ENCODE measurements at places on chromosomes 1 and 21. TPM values are rescaled to one million over a fixed set of nuclear protein-coding genes. Genes with fewer than 3 reads are reported as not detected.
A peak's percentile ranks its signal among the peaks of the same experiment; 100 is the strongest.

- no peaks in the 10 kb centered on the region for H3K27me3 ChIP-seq
- no peak for DNase-seq
- H3K4me3 ChIP-seq: no peak overlapping the region
- H3K27ac ChIP-seq: no peak overlapping the region
- H3K4me1 ChIP-seq: peaks cover 10% of the 10 kb centered on the region
Measured at GRCh38 chr1:8460132-8460544, 142.2 kb downstream of the SLC45A1 start.

- no peaks in the 10 kb centered on the region for H3K36me3 ChIP-seq
- H3K4me1 ChIP-seq: no peaks in the 10 kb centered on the region
- H3K4me3 ChIP-seq: no peak overlapping the region
Measured at GRCh38 chr1:159113596-159114433, 37.2 kb upstream of the AIM2 start.

REN gene
- not detected for total RNA-seq

GRCh38 chr1:114320586-114320985 is 166.9 kb upstream of the SYT6 start:
- no peaks in the 10 kb centered on the region for H3K27me3 ChIP-seq
- DNase-seq: no peak
- no peaks in the 10 kb centered on the region for H3K36me3 ChIP-seq
- H3K4me3 ChIP-seq: no peak overlapping the region

- peak overlapping the region; percentile 85 for H3K4me3 ChIP-seq
- peak; percentile 59 for DNase-seq
- peaks cover 61% of the 10 kb centered on the region for H3K36me3 ChIP-seq
- H3K27me3 ChIP-seq: no peaks in the 10 kb centered on the region
Measured at GRCh38 chr1:92483610-92484471, 2.9 kb downstream of the GFI1 start.

HAO2 gene
- not detected for total RNA-seq

GRCh38 chr1:28790377-28791035 is 21.5 kb upstream of the OPRD1 start:
- H3K27ac ChIP-seq: no peak overlapping the region
- DNase-seq: no peak
- peaks cover 3% of the 10 kb centered on the region for H3K4me1 ChIP-seq
- peaks cover 11% of the 10 kb centered on the region for H3K27me3 ChIP-seq

- DNase-seq: no peak
- peaks cover 2% of the 10 kb centered on the region for H3K27me3 ChIP-seq
- H3K4me1 ChIP-seq: peaks cover 19% of the 10 kb centered on the region
- H3K36me3 ChIP-seq: no peaks in the 10 kb centered on the region
- H3K27ac ChIP-seq: no peak overlapping the region
Measured at GRCh38 chr1:156001021-156001661, 19.6 kb downstream of the SSR2 start.

SH2D5 gene
- 0.23 TPM for total RNA-seq

DNA sequence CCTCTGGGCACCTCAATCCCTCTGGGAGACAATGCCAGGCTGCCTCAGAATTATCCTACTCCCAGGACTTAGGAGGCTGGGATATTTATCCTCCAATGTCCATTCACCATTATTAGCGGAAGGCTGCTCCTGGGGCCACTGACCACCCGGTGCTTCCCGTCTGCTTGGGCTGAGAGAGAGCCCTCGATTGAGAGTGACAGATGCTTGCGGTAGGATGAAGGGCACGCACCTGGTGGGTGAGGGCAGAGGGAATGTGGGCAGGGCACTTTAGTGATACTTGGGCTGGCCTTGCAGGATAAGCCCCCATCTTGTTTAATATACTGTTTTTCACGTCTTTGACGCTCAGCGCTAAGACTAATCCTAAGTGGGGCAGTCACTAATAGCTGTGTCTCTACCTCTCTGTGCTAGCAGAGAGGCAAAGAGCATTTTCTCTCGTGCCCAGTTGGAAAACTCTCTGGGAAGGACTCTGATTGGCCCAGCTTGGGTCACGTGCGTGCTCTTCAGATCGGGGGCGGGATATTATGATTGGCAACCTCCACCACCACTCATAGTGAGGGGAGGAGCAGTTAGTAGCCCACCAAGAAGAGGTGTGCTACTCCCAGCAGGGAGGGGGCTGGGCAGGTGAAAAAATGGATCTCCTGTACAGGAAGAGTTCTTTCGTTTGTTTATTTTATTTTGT is 10.6 kb upstream of the PARS2 start:
- no peaks in the 10 kb centered on the region for H3K27me3 ChIP-seq
- H3K4me1 ChIP-seq: no peaks in the 10 kb centered on the region
- peaks cover 12% of the 10 kb centered on the region for H3K36me3 ChIP-seq
- no peak overlapping the region for H3K27ac ChIP-seq
- no peak for DNase-seq

GRCh38 chr1:68704800-68705443 is 208.0 kb upstream of the DEPDC1 start:
- no peaks in the 10 kb centered on the region for H3K4me1 ChIP-seq
- H3K4me3 ChIP-seq: no peak overlapping the region
- no peaks in the 10 kb centered on the region for H3K36me3 ChIP-seq
- DNase-seq: no peak

SASS6 gene
- total RNA-seq: 13.3 TPM

MEAF6 gene
- 63.7 TPM for total RNA-seq

CYP4B1 gene
- not detected for total RNA-seq

- H3K4me1 ChIP-seq: peaks cover 20% of the 10 kb centered on the region
- DNase-seq: no peak
- no peak overlapping the region for H3K4me3 ChIP-seq
- H3K27me3 ChIP-seq: peaks cover 8% of the 10 kb centered on the region
Measured at GRCh38 chr1:210697185-210697584, 368.5 kb downstream of the HHAT start.

PTGER3 gene
- total RNA-seq: not detected

Data from activated CD4-positive, alpha-beta memory T cell treated with anti-CD3 and anti-CD28 coated beads, Interleukin-2, amount 10 ng/mL, durations not matched to agents 7 days and 5 days (primary cell).